Fibroblast of pulmonary artery (primary cell): ENCODE measurements at places on chromosomes 16 and 17.

- DNase-seq = no peak
Measured at GRCh38 chr16:31088459-31089183, at the start of gene PRSS53. Gene PRSS53 (minus strand): TSS chr16:31088943. CDS start chr16:31088809, 134 bp downstream.

DNA sequence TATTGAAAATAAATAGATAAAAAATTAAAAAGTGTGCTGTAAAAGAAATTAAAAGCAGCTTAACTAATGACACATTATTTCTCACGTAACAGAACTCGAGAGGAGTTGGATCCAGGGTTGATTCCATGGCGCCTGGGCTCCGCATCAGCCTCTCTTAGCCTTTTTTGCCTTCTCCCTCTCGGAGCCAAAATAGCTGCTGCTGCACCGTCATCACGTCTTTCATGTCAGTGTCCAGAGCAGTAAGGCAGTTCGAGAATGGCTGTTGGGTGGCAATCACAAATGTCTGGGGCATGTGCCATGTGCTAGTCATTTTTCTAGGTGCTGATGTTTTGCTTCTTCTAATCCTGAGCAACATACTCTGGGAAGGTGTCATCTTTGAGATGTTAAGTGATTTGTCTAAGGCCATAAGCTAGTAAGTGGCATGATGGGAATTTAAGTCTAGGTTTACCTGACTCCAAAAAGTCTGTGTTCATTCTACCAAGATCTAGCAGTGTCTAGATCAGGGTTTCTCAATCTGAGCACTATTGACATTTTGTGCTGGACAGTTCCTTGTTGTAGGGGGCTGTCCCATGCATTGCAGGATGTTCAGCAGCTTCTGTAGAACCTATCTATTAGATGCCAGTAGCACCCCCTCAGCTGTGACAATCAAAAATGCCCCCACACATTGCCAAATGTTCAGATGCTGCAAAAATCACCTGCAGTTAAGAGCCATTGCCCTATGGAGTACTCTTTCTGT, 280.4 kb downstream of the HAPSTR1 start:
- DNase-seq = no peak

- DNase-seq = no peak
Measured at GRCh38 chr16:67703626-67704025, 15.5 kb downstream of the GFOD2 start.

DNA sequence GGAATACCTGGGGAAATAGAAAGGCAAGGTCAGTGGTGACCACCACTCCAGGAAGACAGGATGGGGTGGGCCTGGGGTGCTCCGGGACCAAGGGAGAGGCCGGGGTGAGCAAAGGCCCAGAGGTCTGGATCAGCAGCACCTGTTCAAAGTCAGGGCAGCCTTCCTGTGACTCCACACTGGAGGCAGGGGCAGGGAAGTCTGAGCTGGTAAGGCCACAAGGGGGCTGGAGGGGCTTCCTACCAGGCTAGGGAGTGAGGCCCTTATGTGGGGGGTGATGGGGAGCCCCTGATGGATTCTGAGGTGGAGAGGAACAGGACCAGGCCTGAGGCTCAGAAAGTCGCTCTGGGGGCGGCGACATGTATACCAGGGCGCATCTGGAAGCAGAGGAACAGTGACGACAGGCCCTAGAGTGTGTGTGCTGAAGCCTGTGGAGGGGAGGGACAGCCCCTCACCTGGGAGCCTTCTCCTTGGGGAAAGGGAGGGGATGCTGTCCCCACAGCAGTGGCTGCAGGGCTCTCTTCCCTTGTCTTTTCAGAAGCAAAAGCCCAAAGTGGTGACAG, 3.7 kb downstream of the C16orf78 start:
- no peak for DNase-seq

GRCh38 chr16:535446-536405, 8.2 kb downstream of the CAPN15 start:
- peak; percentile 24 for DNase-seq

DNA sequence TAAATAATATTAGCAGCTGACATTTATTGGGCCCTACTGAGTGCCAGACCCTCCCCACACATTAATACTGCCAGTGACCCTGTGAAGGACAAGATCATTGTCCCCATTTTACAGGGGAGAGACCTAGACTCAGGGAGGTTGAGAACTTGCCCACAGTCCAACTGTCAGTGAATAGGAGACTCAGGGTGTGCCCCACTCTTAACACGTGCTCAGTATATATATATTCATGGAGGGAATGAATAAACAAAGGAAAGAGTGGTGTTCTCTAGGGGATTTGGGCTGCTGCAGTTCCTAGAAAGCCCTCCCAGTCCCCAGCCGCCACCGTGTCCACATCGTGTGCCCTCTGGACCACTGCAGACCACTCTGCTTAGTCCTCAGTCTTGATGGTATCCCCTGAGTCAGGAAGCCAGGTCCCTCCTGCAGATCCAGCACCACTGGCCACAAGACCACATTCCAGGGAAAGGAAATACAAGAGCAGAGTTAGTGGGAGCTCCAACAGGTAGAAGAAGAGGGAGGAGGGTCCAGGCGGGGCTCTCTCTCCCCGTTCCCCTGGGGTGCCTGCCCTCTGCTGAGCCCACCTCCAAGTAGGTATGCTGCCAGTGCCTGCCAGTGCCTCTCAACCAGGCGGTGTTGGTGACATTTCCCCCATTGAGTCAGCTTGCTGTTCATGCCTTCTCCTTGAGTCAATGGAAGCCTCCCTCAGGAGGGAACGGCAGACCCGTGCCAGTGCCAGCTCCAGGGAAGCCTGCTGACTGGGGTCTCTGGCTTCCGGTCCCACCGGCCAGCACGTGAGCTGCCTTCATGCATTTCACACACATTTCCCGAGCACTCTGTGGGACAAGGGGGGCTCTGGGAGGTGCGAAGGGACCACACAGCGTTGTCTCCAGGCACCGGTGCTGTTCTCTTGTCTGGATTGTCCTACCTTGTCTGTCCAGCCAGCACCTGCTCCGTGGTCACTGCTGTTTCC, 75.6 kb downstream of the GNAO1 start:
- no peak for DNase-seq

DNA sequence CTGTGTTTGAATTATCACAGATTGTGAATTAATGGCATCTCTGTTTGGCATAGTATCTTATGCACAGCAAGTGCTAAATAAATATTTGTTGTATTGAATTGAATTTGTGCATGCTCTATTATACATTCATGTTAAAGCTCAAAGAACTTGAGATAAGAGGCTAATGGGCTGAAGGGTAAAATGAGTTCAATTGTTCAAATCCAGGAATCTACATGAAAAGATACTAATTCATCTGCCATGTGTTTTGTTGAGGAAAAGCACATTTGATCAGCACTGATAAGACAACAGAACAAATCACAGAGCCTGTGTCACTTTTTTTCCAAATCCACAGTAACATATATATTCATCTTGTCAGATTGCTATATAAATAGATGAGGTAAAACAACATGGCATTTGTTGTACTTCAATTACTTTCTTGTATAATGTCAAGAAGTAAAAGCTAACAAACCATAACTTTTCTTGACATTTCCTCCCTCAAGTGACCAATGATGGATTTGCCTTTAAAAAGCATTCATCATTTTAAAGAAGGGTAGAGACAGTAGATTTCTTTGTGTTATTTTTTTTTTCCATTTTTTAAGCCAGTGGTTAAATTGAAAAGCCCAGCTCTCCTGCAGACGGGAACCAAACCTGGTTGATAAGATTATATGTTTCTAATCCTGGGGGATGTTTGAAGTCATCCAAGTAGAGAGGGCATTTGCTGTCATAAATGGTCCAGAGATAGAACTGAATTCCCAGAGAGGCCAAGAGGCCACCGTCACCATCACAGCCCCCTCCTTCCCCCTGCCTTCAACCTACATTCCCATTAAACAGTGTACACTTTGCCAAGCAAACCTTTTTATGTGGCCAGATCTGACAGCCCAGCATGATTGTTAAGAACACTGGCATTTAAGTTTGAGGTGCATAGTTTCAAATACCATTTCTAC, 123.0 kb downstream of the CHD9NB start:
- no peak for DNase-seq
